ENCODE measurements at places on chromosomes 1 and 21.

DNA sequence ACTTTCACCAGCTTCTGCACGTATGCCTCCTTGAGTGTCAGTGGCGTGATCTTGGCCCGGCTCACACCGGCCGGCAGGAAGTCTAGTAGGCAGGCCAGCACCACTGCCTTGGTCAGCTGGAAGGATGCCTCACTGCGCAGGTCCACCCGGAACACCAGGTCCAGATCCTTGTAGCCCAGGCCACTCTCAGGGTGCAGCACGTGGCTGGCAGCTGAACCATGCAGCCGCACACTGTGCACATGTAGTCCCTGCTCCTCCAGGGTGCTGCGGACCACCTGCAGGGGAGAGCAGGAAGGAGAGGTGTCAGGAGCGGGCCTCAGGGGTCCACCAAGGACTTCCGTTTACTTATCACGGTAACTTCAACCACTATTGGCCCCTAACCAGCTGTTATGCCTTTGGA is 6.0 kb downstream of the TENT5B start:
- no peak for DNase-seq

GRCh38 chr1:19010995-19011844 is 54.7 kb upstream of the IFFO2 start:
- DNase-seq, result peak; percentile 68

DNA sequence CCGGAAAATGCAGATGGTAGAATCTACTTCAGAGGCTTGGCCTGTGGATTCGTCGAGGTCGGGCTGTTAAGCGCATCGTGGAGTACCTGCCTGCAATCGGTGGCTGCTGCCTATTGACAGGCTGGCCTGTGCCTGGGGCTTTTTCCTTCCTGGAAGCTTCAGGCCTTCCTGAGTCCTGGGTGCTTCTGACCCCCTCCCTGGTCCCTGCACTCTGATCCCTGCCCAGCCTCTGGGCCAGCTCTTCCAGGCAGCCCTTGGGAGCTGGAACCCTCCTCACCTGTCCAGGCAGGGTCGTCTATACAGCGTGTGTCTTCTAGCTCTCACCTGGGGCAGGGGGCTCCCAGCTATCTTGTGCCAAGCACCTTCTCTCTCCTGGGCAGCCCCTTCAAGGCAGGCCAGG is 40.0 kb upstream of the TNFRSF1B start:
- DNase-seq, result no peak

GRCh38 chr21:29077651-29078090 is 4.2 kb upstream of the CCT8 start:
- no peak for DNase-seq

DNA sequence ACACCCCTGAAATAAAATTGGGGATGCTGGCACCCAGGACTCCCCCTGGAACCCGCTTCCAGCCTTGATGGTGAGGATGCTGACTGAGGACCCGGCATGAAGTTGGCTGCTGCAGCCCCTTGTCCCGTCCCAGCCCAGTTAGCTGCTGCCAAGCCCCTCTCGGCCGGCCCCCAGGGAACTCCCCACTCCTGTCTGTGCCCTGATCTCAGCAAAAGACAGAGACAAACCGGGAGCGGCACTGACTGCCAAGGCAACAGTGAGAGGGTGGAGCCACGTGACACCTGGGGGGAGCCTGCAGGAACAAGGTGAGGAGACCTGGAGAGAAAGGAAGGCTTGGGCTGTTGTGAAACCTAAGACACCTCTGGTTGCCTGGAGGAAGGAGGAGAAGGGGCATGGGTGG is 24.7 kb downstream of the CASZ1 start:
- no peak for DNase-seq

DNA sequence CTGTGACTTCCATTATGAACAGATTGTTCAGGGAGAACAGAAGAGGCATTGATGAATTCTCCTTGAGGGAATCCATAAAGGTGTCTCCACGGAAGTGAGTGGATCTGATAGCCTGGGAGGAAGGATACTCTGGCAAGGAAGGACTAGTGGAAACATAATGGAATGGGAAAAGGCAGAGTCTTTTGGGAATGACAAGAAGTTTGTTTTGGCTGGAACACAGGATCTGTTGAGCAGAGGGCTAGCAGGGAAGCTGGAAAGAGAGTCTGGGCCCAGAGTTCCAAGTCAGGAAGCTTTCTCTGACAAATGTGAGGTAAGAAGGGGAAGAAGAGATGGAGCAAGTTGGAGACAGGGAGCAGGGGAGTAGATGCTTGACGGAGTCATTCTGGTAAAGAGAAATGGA is 8.1 kb downstream of the ADAMTS5 start:
- DNase-seq, result no peak

GRCh38 chr1:35451125-35451528 is 106.1 kb downstream of the KIAA0319L start:
- DNase-seq, result no peak

DNA sequence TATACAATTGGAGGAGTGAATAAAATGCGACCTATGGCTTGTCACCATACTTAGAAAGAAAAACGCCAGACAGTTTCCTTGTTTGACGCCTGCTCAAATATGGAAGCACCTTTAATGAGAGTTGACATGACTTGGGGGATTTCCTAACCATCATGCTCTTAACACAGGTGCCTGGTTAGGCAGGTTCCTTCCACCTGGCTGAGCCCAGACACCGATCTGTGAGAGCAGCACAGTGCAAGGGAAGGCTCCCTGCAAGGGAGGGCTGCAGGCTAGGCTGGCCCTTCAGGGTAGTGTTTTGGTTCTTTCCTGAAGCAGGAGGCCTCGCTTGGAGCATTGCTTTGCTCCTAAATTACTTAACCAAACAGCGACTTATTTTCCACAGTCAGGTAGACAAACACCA is 24.6 kb upstream of the KLHDC8A start:
- no peak for DNase-seq

DNA sequence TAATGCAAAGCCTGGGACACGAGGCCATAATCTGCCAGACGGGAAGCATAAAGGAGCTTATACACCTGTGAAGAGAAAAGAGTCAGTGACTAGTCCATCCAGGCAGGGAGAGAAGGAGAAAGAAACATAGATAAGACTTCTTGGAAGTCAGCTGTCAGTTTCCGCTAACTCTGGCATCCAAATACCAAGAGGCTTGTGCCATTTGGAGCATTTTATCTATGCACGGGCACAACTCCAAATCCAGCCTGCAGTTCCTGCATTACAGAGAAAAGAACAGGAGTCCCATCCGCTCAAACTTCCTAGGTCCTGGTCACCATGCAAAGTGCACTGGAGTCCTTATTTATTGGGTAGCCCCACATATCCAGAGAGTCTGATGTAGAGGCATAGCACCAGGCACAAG is 27.9 kb downstream of the SEC16B start:
- DNase-seq, result no peak

DNA sequence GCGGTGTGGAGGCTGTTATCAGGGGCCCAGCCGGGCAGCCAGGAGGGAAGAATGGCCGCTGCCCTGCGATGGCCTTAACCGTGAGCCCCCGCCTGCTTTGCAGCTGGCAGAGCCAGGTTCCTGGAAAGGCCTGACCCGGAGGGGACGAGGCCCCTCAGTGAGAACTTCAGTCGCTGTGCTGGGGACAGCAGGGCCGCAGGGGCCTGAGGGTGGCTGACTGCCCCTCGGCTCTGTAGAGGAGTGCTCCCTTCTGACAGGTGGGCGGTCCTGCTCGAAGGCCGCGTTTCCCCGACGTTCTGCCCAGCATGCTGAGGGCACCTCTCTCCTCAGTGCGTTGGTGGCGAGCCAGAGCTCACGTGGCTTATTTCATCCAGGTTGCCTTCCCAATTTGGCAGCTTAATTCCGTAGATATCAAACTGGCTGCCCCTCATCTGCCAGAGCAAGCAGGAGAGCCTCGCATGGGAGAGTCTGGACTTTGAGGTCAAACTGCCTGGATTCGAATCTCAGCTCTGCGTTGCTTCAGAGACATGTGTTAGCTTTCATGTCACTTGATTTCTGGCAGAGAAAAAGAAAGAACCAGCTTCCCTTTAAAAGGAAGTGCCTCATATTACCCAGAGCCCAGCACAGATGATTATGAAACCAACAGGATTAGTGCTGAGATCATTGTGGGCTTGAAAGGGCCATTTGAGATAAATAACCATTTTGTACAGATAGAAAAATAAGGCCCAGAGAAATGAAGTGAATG is 239.8 kb downstream of the SDCCAG8 start:
- no peak for DNase-seq

- DNase-seq, result no peak
Measured at GRCh38 chr1:98286656-98287055, 365.8 kb upstream of the DPYD start.

GRCh38 chr1:54571326-54571725 is 23.3 kb downstream of the ACOT11 start:
- DNase-seq, result no peak

DNA sequence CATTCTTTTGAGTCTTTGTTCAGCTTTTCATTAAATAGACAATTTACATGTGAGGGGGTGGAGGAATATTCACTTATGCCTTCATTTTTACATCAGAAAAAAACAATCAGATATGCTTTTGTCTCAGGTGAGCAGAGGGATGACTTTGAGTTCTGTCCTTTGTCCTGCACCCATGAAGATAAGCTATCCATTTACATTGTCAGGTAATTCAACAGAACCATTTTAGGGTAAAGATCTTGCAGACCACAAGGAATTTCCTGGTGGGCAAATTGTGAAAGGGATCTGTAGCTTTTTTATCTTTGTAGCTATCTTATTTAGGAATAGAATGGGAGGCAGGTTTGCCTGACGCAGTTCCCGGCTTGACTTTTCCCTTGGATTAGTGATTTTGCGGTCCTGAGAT is 242.7 kb upstream of the IRF2BP2 start:
- DNase-seq, result no peak

DNA sequence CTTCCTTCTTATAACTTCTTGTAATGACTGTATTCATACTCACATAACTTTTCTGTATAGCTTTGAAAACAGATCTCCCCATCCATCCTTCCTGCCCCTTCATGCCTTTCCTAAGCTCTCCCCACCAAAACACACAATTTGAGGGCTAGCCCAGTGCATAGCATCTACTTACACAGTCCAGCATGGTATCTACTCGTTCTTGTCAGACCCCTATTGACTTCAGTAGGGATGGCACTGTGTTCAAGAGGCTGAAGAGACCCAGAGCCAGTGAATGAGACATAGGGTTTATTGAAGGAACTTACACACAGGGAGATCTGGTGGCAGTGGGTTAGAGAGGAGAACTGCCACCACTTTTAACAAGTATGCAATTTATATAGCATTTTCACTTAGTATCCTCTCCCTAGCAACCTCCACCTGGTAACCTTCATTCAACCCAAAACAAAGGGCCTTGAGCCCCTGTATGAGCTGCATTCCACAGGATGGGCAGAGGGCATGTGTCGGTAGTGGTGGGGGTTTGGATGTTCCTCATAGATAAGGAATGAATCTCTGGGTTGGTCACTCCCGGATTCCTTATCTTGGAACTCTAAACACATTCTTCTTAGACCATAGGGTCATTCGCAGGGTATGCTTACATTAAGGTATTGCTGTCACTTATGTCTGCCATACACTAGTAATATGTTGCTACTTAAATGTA is 64.9 kb upstream of the GNG12 start:
- no peak for DNase-seq

GRCh38 chr1:28974432-28974831 is 60.1 kb downstream of the EPB41 start:
- DNase-seq, result no peak

GRCh38 chr1:54794451-54795355 is 6.4 kb downstream of the TTC22 start:
- no peak for DNase-seq

Measured in left forelimb (tissue), 1 donor.